ENCODE measurements at places on chromosomes 6 and 20. TPM values are rescaled to one million over a fixed set of nuclear protein-coding genes. Genes with fewer than 3 reads are reported as not detected.

- no peak for DNase-seq
Observed at GRCh38 chr6:139567095-139567494, 192.6 kb upstream of the CITED2 start.

- DNase-seq = no peak
Observed at GRCh38 chr6:105468850-105469249, 66.0 kb upstream of the PREP start.

DNA sequence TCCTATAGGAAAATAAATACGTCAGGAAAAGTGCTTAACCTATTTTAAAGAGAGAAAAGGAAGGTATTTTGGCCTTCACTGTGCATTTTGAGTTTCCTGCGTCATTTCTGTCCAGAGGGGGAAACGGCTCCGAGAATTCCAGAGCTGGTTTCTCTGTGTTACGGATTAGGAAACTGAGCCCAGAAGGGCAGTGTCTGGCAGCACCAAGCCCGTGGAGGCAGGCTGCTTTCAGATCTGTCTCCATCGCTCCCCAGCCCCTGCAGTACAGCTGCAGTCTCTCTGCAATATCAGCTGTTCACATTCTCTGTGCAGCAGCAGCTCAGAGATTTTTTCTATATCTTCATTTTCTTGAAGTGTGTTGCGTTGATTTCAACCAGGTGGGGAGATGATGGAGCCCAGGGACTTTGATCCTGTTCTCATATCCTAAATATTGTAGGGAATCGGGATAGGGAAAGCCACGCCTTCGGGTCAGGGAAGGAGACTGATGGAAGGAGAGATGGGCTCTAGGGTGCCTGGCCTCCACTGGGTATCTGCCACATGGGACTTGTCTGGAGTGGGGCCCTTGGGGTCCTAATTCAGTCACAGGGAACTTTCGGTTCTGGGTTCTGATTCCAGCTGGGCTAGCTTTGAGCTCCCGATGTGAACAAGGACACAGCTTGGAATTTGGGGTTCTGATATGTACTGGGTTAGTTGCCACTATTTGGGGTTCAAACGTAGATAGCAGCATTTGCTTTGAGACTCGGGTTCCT is 2.8 kb downstream of the ANKRD60 start:
- DNase-seq = no peak

DNA sequence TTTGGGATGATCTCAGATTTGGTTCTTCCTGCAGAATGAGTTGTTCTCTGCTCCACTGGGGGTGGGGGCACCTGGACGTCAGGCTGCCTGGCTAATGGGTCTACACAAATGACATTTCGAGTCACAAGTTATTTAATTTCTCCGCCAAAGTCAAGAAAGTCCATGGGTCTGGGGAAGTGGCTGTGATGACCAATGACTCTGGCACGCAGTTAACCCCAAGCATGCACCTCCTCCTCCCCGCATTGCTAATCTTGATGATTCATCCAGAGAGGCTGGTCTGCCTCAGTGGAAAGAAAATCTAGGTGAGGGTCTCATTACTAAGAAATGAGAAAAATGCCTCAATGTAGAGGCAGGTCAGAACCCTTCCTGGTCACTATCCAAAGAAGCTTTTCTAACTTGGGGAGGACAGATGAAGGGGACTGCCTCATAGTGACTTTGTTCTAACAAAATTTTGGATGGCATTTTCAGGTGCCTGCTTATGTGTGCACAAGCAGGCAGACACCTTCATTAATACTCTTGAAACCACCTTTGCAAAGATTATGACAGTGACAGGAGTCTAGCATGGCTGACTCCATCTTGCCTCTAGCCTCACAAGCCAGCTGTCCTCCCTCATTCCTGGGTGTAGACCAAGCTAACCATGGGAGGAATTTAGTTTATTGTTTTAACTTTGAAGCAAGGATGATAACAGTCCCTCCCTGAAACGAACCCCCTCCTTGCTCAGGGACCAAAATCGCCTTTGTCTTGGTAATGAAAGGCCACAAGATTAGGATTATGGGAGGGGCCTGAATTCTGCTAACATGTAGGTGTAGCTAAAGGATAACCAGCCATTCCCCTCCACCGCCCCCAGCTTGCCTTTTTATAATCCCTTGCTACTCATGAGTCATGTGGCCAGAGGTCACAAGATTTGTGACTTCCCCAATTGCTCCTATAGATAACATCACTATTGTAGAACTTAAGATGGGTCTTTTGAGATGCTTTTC is 98.6 kb upstream of the MRPS10 start:
- no peak for DNase-seq

GSTA3 gene
- total RNA-seq = not detected

OLIG3 gene
- total RNA-seq = not detected
